ENCODE measurements at places on chromosomes 7 and 10. TPM values are rescaled to one million over a fixed set of nuclear protein-coding genes. Genes with fewer than 3 reads are reported as not detected.
A peak's percentile ranks its signal among the peaks of the same experiment; 100 is the strongest.

GRCh38 chr7:127708788-127709187 lies 56.8 kb downstream of the SND1 start:
- H3K27ac ChIP-seq = no peak overlapping the region
- H3K27me3 ChIP-seq = no peaks in the 10 kb centered on the region
- H3K4me3 ChIP-seq = no peak overlapping the region
- peak; percentile 75 for DNase-seq
- peaks cover 46% of the 10 kb centered on the region for H3K36me3 ChIP-seq

DNA sequence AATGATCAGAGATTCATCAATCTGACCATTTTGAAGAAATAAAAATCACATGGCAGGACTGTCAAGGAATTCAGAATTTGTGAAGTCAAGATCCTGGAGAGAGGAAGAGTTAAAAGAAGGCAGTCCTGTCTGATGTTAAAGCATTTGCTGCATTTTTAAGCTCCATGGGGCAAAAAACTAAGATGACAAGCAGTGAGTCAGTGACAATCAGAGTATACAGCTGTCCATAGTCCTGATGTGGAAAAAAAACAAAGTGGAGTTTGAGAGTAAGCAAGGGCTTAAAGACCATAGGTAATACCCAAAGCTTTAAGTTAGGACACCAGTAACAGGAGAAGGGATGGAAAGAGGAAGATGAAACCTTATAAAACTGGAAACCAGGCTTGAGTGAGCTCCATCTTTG lies 412.7 kb upstream of the ANKRD30A start:
- H3K4me3 ChIP-seq = no peak overlapping the region
- no peak for DNase-seq
- no peaks in the 10 kb centered on the region for H3K4me1 ChIP-seq

GRCh38 chr10:111360260-111360925 lies 283.6 kb downstream of the ADRA2A start:
- peaks cover 19% of the 10 kb centered on the region for H3K27me3 ChIP-seq
- H3K36me3 ChIP-seq = no peaks in the 10 kb centered on the region
- no peak overlapping the region for H3K27ac ChIP-seq
- peak; percentile 30 for DNase-seq
- H3K4me3 ChIP-seq = no peak overlapping the region
- H3K4me1 ChIP-seq = no peaks in the 10 kb centered on the region

DNA sequence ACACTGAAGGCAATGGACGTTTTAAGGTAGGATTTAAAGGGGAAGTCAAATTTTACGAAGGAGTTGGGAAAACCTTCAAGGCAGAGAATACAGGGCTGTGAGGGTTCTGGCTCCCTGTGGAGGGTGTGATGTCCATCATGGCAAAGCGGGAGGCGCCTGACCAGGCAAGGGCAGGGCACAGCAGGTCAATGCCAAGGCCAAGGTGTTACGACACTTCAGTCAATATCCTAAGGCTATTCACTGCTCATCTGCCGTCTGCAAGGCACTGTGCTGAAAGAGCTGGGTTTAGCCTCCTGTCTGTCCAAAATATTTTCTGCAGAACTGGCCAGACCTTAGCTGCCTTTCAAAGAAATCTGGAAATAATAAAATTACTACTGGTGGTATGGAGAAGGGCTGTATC lies 297.9 kb upstream of the MGMT start:
- no peaks in the 10 kb centered on the region for H3K27me3 ChIP-seq
- DNase-seq = no peak
- H3K4me3 ChIP-seq = no peak overlapping the region
- no peak overlapping the region for H3K27ac ChIP-seq
- no peaks in the 10 kb centered on the region for H3K4me1 ChIP-seq
- no peaks in the 10 kb centered on the region for H3K36me3 ChIP-seq

GRCh38 chr10:72337039-72337629 lies 17.6 kb downstream of the DNAJB12 start:
- no peaks in the 10 kb centered on the region for H3K27me3 ChIP-seq
- peak; percentile 86 for DNase-seq
- H3K4me1 ChIP-seq = peaks cover 38% of the 10 kb centered on the region
- H3K36me3 ChIP-seq = no peaks in the 10 kb centered on the region
- no peak overlapping the region for H3K4me3 ChIP-seq

DNA sequence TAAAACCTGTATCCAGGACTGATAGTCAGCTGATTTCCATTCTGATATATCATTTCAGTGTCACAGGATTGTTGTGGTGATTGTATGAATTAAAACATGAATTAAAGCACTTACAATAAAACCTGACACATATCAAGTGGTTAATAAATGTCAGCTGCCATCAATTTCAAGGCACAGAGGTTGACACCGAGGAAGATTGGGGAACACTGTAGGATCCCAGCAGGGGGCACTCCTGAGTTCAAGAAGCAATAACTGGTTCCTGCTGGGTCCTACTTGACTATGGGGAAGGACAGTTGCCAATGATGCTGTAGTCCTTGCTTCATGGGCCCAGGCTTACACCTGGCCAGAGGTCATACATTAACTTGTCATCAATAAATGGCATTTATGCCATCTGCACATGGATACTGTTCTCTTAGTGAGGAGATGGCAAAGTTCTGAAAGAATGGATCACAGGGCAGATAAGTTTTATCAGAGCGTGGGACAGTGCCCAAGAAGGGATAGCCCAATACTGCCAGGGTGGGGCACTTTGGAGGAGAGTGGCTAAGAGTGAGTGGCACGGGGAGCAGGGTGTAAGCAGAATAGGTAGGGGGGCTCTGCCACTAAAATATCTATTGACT lies 24.1 kb downstream of the FZD1 start:
- H3K27me3 ChIP-seq = no peaks in the 10 kb centered on the region
- H3K4me3 ChIP-seq = no peak overlapping the region
- peak; percentile 60 for DNase-seq
- H3K27ac ChIP-seq = no peak overlapping the region

DNA sequence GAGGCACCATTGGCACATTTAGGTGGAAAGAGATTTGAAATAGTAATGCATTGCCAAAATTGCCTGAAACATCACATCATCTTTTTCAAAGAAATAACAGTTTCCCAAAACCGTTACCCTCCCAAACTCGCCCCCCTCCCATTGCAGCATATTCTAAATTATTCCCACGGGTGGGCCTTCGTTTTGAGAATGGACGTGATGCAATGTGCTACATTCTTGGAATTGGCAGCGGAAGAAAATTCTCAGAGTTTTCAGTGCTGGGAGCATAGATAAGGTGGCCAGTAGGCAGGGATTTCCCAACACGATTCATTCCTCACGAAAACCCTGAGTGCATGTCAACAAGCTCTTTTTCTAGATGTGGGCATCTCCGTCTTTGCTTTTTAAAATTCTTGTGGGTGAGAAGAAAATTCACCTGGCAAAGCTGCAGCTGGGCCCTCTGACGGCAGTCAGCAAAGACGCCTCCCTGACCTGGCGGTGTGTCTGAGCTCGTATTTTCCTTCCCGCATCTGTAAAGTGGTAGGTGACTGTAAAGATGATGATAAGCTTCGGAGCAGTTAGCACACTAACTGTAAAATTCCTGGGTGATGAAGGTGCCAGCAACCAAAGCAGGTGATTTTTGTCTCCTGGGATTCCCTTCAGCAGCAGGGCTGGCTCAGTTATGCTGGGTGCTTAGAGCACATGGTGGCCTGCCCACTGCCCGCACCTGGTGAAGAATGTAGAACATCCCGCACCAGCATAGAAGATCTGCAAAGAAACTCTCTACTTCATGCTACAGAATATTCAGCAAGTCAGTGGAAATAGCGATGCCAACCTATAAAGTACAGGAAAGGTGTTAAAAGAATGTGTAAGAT lies 141.9 kb upstream of the KLF6 start:
- H3K36me3 ChIP-seq = no peaks in the 10 kb centered on the region
- no peaks in the 10 kb centered on the region for H3K4me1 ChIP-seq
- no peak for DNase-seq
- H3K27ac ChIP-seq = no peak overlapping the region
- no peaks in the 10 kb centered on the region for H3K27me3 ChIP-seq

- H3K4me3 ChIP-seq = no peak overlapping the region
- no peak for DNase-seq
- H3K4me1 ChIP-seq = no peaks in the 10 kb centered on the region
- H3K27ac ChIP-seq = no peak overlapping the region
- no peaks in the 10 kb centered on the region for H3K36me3 ChIP-seq
Observed at GRCh38 chr7:141610671-141611070, 59.5 kb downstream of the AGK start.

DNA sequence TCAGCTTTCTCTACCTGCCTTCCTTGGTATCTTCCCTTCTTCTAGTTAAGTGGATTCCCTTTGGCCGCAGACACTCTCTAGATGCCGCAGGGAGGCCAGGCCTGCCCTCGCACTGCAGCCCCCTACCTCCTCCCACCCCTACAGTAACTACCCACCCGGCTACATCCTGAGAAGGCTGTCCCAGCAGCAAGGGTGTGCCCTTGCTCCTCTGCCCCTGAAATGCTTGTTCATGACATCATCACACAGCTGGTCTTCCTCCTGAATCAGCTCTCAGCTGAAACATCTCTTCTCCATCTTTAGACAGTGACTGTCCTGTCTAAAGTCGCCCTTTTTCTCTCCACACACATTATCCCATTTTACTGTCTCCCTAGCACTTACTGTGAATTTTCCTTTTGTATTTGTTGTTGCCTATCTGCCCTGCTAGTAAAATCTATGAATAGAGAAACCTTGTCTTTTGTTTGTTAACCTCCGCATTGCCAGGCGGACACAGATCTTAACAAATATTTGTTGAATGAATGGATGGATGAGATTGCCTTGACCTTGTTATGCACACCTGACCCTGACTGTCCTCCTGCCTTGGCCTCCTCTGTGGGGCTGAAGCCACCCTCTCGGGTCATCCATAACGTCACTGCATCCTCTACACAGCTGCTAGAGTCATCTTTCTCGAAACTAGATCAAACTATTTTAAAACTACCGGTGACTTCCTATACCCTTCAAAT lies 108.9 kb upstream of the GATA3 start:
- H3K36me3 ChIP-seq = no peaks in the 10 kb centered on the region
- no peaks in the 10 kb centered on the region for H3K4me1 ChIP-seq
- H3K27ac ChIP-seq = no peak overlapping the region
- no peaks in the 10 kb centered on the region for H3K27me3 ChIP-seq
- H3K4me3 ChIP-seq = no peak overlapping the region

- H3K4me1 ChIP-seq = peaks cover 3% of the 10 kb centered on the region
- no peak for DNase-seq
- no peak overlapping the region for H3K4me3 ChIP-seq
- H3K27me3 ChIP-seq = no peaks in the 10 kb centered on the region
- H3K36me3 ChIP-seq = no peaks in the 10 kb centered on the region
Observed at GRCh38 chr10:92181575-92181974, 109.3 kb downstream of the CPEB3 start.

DNA sequence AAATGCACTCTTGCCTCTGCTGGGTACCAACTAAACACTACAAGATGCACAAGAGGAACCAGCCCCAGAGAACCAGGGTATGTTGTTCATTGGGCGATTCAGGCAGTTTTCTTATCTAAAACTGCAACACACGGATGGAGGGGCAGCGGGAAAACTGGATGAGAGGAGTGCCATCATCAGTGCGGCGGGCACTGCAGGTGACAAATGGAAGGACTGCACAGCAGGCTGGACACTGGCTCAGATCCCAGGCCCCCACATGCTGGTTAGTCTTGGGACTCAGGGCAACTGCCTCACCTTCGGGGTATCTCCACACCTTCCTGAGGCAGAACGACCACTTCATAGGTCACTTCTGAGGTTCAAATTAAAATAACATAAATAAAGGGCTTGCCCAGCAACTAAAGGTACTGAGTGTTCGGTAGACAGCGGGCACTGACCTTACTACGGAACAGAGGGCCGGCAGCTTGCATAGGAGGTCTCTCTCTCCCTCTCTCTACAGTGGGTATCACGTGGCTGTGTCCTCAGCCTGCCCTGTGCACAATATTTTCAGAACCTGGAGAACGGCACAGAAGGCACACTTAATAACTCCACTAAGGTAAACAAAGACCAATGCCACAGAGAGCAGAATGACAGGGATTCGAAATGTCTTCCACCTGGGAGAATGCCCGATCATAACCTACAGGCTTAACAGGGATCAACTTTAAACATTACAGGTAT lies 72.1 kb downstream of the GRB10 start:
- H3K4me1 ChIP-seq = peaks cover 5% of the 10 kb centered on the region
- no peak for DNase-seq
- H3K27me3 ChIP-seq = no peaks in the 10 kb centered on the region
- no peak overlapping the region for H3K4me3 ChIP-seq
- no peak overlapping the region for H3K27ac ChIP-seq

DNA sequence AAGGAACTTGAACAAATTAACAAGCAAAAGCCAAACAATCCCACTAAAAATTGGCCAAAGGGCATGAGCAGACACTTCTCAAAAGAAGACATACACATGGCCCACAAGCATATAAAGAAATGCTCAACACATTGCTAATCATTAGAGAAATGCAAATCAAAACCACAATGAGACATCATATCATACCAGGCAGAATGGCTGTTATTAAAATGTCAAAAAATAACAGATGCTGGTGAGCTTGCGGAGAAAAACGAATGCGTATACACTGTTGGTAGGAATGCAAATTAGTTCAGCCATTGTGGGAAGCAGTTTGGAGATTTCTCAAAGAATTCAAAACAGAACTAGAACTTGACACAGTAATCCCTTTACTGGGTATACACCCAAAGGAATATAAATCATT lies 311.7 kb upstream of the HPS1 start:
- H3K27me3 ChIP-seq = no peaks in the 10 kb centered on the region
- H3K4me1 ChIP-seq = no peaks in the 10 kb centered on the region
- no peak overlapping the region for H3K4me3 ChIP-seq
- no peaks in the 10 kb centered on the region for H3K36me3 ChIP-seq

IDI2 gene
- not detected for total RNA-seq

UTF1 gene
- not detected for total RNA-seq

TRPV5 gene
- total RNA-seq = not detected

Data from transverse colon (tissue), 4 donors.